ENCODE measurements at places on chromosomes 3 and 15. TPM values are rescaled to one million over a fixed set of nuclear protein-coding genes. Genes with fewer than 3 reads are reported as not detected.

DNA sequence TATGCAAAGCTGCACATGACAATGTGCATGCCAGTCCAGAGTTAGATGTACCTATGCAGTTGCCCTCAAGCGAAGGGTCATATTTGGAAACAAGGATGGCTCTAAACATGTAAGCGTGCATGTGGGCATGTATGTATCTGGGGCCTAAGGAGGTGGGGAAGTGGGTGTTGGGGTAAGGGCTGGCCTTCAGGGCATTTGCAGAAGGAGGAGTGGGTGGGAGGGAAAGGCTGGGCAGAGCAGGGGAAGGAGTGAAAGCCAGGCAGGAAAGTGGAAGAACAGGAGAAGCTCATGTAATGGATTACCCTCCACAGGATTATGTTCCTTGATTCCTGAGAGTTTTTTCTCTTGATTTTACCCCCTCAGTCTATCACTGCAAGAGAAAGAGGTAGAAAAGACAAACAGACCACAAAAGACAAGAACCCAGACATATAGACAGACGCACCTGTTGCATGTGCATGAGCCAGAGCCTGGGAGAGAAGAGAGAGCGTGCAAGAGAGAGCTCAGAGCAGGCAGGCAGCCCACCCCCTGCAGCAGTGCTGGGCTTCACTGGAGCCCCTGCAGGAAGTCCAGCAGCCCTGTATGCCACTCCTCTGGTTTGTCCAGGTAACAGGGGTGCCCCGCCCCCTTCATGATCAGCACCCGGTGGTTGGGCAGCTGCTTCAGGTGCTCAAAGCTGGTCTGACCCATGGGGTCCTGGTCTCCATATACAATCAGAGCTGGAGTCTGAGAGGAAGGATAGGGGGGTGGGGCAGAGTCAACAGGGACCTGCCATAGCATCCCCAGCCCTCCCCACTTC is 1.8 kb upstream of the PCBP4 start:
- peak; percentile 32 for DNase-seq

DNA sequence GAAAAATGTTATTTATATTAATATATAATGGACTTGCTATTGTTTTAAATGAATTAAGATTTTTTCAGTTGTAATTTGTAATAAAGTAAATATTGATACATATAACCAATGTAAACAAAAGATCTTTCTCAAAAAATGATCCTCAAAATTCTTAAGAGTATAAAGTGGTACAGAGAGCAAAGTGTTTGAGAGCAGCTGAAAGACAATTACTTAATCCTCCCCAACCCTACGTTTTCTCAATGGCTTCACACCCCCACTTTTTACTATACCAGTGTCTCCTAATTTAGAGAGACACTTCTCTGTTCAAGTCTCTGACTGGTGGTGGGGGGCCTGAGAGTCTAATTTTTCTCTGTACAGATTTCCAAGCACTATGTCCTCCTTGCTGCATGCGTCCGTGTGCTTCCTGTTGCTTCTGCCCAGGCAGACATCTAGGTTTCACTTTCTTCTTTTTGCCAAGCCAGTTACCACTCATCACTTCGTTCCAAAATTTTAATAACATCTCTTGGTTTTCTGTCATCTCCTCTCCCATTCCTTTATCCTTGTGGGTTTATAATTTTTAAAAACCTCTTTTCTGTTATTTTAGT is 276.3 kb upstream of the DNAJC19 start:
- no peak for DNase-seq

DNA sequence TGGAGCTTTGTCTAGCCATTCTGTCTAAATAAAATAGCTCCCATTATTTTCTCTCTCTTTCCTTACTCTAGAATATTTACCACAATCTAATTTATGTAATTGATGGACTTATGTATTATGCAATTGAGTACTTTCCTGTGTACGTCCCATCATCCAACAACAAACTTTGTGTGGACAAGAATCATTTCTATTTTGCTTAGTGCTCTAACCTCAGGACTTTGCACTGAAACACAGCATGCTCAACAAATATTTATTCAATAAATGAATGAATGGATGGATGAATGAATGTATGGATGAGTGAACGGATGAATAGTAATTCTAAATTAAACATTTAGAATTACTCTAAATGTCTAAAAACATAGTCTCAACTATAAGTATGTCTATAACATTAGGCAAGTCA is 115.2 kb upstream of the RORA start:
- no peak for DNase-seq

GRCh38 chr3:125165189-125165947 is 47.2 kb downstream of the SLC12A8 start:
- DNase-seq: no peak

The FBXO40 gene
- 182 TPM for total RNA-seq

All from Right ventricle myocardium inferior (tissue), 1 donor.